ENCODE measurements at places on chromosomes 6 and 20.

- DNase-seq, result no peak
Observed at GRCh38 chr20:35334311-35335101, 42.3 kb upstream of the FAM83C start.

- DNase-seq, result no peak
Observed at GRCh38 chr6:307065-307814, 15.0 kb downstream of the DUSP22 start.

GRCh38 chr6:40295251-40295950 is 291.8 kb downstream of the LRFN2 start:
- DNase-seq, result no peak

DNA sequence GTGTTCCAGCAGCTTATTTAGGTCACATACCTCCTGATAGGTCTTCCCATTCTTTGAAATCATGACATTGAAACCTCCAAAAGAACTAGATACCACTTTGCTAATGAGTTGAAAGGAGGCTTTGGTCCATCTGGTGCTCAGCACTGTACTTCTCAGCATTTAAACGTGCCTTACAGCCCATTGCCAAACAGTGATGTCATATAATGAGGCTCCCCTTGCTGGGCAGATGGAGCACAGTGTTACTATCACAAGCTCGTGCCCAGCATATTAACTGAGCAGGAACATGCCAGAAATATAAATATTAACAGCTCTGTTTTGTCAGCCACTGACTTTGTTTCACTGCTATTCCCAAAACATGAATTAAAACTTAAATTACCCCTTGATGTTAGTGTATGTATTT is 25.5 kb upstream of the MAPK13 start:
- no peak for DNase-seq

- no peak for DNase-seq
Observed at GRCh38 chr6:122704066-122704465, 75.5 kb upstream of the FABP7 start.

DNA sequence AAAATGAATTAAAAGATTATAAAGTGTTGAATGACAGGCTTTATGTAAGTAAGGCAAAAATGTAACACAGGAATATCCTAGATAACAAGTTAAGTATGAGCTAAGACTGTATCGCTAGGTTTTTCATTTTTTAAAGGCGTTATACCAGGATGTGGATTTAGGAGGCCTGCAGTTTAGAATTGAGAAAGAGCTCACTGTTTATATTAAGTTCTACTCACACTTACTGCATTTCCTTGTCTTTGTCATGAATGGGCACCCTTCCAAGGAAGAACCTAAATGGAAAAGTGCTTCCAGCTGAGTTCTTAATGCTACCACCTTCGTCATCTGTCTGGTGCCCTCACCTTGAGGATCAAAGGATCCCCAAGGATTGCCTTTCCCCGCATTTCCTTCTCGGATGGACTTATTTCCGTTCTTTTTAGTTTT is 148.7 kb downstream of the SOX4 start:
- DNase-seq, result no peak

DNA sequence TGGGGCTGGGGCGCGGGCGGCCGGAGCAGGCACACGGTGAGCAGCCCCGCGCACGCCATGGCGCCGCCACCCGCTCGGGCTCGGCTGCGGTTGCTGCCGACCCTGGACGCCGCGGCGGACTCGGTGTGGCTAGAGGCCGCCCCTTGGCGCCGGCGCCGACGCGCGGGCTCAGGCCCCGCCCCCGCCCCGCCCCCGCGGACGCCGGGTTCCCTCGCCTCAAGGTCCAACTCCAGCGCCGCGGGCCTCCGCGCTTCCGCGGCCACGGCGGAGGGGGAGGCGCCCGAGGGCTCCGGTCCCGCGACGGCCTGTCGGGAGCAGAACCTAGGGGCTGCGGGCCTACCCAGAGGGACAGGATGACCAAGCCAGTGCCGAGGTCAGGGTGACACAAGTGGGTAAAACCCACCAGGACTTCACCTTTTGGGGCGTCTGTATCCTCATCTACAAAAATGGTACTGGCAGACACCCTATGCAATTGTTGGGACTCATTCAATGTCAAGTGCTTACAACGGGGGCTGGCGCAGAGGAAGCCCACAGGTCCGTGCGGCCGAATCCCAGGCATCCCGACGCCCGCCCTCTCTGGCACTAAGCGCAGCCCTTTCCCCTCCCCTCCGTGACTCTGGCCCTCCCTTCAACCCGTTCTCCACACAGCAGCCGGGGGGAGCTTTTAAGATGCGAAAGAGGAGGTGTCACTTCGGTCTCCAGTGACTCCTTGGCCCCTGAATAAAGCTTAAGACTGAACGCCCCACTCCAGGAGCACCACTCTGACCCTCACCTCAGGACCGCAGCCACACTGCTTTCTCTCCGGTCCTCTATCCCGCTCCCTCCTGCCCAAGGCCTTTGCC is at the start of gene NECAB3:
TSS of gene NECAB3 (minus strand) at position 135 of the 842 bp plus-strand sequence. CDS start at position 59, 76 bp downstream.
- DNase-seq, result no peak

- DNase-seq, result no peak
Observed at GRCh38 chr6:104956731-104957294, at the start of gene LIN28B. Gene LIN28B (plus strand): TSS chr6:104957107. CDS start chr6:104957251, 144 bp downstream.

DNA sequence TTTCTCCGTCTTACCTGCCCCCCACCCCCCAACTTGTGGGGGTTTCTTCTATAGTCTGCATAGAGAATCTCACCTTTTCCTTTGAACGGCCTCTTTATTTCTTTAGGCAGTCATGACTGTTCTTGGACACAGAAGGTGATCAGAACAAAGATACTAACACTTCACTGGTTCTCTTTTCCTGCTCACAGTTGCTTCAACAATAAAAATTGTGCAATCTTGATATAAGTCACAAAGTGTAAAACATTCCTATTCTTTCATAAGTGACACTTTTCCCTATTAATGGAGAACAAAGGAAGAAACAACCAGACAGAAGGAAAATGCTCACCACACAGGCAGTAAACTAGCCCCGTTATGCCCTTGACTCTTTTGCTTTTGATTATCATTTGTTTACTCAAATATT is 238.4 kb upstream of the QKI start:
- DNase-seq, result no peak

DNA sequence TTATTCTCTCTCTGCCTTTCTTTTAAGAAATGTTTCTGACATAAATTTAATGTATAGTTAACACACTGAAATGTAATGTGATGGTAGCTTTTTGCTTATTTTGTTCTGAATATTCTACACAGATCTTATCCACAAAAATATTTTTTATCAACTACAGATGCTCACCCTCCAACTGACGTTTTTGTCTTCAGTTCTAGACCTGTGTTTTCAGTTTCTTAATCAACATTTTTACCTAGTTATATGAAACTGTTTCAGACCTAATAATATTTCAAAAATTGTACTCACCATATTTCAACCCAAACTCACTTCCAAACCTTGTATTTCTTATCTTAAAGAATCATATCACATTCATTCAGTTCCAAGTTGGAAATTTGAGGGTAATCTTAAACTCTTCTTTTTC is 452.8 kb downstream of the RFPL4B start:
- no peak for DNase-seq

GRCh38 chr20:10521068-10521831 is 86.1 kb downstream of the SLX4IP start:
- no peak for DNase-seq

DNA sequence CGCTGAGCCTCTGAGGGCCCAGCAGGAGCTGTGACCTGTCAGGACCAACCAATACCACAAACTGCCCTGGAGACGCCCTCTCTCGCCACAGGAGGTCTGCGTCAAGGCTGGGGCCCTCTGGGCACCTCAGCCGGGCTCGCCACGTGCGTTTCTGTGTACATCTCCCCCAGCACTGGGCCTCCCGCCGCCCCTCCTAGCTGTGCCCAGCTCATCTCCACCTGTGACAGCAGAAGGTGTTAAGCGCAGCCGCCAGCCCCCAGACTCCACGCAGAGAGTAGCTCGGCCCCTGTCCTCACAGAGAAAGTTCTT is 91.4 kb downstream of the TAF4 start:
- DNase-seq, result no peak

- DNase-seq, result no peak
Observed at GRCh38 chr6:43966853-43967718, 160.2 kb downstream of the MRPL14 start.

- DNase-seq, result no peak
Observed at GRCh38 chr20:10594296-10594868, 79.4 kb downstream of the JAG1 start.

- no peak for DNase-seq
Observed at GRCh38 chr20:47335251-47336128, 21.0 kb downstream of the ZMYND8 start.

GRCh38 chr20:37358366-37359150 is 12.6 kb downstream of the SRC start:
- no peak for DNase-seq

- no peak for DNase-seq
Observed at GRCh38 chr6:121944354-121944753, 455.1 kb upstream of the HSF2 start.

DNA sequence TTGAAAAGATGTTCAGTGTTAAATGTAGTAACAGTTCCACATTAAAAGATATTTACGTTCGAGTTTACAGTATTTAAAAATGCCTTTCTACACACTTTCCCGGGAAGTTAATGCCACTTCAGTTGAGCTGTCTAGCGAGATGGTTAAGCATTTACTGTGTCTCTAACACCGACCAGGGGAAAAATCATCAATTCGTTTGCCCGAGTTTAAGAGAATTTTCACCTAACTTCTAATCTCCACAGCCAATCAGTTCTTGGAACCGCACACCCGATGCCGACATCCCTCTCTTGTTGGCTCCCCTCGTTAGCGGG is 58.2 kb downstream of the FAM217A start:
- DNase-seq, result no peak

- DNase-seq, result no peak
Observed at GRCh38 chr6:136415351-136416007, 125.8 kb upstream of the BCLAF1 start.

DNA sequence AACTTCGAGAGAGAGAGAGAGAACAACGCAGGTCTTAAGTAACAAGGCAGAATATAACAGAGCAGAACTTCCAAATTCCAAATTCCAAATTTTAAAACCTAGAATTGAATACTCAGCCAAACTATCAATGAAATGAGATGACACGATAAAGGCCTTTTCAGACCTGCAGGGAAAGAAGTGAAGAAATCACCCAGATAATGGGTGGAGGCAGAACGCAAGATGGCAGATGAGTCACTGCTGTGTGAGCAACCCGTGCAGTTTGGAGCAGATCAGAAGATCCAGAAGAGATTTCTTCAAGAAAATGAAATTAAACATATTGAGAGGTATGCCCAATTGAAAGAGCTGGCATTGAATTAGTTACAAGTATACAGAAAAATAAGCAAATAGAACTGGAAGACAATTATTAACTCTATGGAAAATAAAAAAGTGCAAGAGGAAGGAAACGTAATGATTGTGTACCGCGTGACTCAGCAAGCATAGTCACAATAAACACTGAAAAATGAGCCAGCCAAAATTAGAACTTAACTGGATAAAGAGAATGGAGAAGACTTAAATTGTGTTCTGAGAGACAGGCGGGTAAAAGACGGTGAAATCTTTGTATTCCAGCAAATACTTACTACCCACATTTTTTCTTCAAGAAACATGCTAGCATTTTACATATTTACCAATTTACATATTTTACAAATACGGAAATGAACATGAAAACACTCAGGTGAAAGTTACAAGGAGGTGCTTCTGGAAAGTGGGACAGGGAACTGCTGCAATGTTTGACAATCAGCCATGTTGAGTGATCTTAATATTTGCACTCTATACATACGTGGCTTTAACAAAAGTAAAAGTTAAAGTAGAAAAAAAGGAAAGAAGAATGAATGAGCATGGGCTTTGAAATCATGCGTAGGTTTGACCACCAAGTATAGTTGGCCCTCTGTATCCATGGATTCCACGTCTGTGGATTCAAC is 87.9 kb upstream of the CDYL start:
- DNase-seq, result no peak

GRCh38 chr20:22159276-22159675 is 425.1 kb downstream of the FOXA2 start:
- no peak for DNase-seq

GRCh38 chr6:136324686-136325380 is 35.2 kb upstream of the BCLAF1 start:
- DNase-seq, result no peak

Measured in activated naive CD8-positive, alpha-beta T cell treated with anti-CD3 and anti-CD28 coated beads, Interleukin-2, amount 50 U/mL, for 16 hours (primary cell).